Hindlimb muscle (tissue), 1 donor: ENCODE measurements at places on chromosomes 3 and 15. TPM values are rescaled to one million over a fixed set of nuclear protein-coding genes. Genes with fewer than 3 reads are reported as not detected.

Gene TLR9
- polyA plus RNA-seq: 0.28 TPM

GRCh38 chr3:171356251-171356650, 104.0 kb downstream of the TNIK start:
- no peak for DNase-seq

- DNase-seq: no peak
Measured at GRCh38 chr15:45093013-45093412, 21.0 kb downstream of the DUOX2 start.

Gene ARPP19
- 61.9 TPM for polyA plus RNA-seq

DNA sequence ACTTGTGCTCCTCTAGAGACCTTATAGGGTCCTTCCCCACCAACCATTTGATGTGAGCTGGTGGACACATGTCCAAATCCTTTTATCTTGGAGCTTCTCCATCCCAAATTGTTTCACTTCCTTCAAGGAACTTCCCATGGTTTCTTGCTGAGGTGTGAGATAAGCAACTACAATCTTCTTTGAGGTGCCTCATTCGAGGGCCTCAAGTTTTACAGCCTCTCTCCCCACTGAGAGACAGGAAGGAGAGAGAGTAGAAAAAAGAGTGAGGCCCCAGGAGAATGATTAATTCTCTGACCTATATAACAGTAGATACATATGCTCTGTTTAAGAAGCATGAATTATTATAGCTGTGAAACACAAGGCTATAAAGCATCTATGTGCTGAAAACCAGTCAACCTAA, 70.5 kb downstream of the SUMF1 start:
- no peak for DNase-seq

Gene DPPA4
- polyA plus RNA-seq: 0.94 TPM

DNA sequence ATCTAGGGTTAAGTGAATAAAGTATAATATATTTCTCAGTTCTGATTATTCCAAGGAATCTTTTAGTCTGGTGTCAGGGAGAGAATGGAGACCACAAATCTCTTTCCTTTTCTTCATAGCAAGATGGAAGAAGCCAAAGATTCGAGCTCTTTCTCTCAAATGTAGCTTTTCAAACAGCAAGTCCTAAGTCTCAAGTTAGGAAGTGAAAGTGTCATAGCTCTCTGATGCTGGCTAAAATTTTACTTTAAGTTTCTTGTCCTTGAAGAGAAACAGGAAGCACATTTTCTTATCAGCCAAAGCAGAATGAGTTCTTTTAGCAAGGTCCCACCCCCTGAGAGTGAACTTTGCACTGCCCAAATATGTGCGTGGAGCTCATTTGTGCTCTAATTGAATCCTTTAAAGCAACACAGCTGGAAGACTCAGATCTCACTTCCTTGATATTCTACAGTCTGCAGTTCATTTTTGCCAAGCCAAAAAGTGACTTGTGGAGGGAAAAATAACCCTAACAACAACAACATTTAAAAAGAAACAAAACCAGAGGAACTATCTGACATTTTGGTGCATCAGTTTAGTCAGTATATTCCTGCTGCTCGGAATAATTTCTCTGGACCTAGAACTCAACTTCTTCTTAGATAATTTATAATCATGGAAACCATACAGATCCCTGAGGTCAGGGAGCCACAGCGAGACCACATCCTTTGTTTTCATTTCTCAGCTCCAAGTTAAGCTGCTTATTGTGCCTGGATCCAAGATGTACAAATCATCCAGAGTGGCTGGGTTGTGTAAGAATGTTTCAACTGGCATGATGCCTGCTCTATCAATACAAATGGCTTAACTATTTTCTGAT, 238.7 kb upstream of the P2RY1 start:
- DNase-seq: peak; percentile 32

- DNase-seq: no peak
Measured at GRCh38 chr15:90037961-90038631, 37.0 kb downstream of the ZNF710 start.

GRCh38 chr3:188037195-188037718, 116.7 kb upstream of the LPP start:
- DNase-seq: no peak

- no peak for DNase-seq
Measured at GRCh38 chr15:95499397-95499796, 831.1 kb upstream of the NR2F2 start.

DNA sequence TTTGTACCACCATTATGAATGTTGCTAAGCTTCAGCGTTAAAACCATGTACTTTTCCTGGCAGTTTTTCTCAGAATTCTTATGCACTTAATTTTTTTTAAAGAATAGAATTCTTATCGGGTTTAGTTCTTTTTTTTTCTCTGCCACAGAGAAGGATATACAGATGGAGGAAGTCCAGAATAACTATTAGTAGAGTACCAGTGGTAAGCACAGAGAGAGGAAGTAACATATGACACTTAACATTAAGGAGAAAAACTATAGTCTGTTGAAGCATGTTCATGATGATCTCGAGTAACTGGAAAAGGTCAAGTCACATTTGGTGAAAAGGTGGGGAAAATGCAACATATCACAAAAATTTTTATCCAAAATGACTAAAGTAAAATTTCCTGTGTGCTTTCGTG, 68.9 kb downstream of the RNF13 start:
- no peak for DNase-seq

Gene NCEH1
- polyA plus RNA-seq: 2.1 TPM

GRCh38 chr3:41224120-41224806, 25.0 kb downstream of the CTNNB1 start:
- DNase-seq: no peak

GRCh38 chr15:38147246-38147645, 105.4 kb upstream of the SPRED1 start:
- DNase-seq: no peak

DNA sequence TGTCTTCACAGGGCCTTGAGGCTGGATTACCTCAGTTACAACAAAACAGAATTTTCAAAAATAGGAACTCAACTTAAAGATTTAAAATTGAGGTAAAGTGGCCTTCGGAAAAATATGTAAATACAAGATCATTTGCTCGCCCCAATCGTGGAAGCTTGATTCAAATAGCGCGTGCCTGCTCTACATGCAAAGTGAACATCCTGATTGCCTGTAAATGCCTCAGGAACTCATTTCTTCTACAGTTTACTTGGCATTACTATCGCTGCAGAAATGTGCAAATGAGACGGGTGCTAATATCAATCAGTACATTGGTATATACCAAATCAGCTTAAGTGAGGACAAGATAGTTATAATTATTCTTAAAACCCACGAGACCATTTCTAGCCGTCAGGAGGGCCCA, 159.2 kb downstream of the XXYLT1 start:
- no peak for DNase-seq

- peak; percentile 46 for DNase-seq
Measured at GRCh38 chr3:39809181-39809994, at the start of gene MYRIP. MYRIP (plus strand) TSS chr3:39809609; CDS start chr3:39900817, 91,208 bp downstream.

Gene ACKR4
- 0.76 TPM for polyA plus RNA-seq

DNA sequence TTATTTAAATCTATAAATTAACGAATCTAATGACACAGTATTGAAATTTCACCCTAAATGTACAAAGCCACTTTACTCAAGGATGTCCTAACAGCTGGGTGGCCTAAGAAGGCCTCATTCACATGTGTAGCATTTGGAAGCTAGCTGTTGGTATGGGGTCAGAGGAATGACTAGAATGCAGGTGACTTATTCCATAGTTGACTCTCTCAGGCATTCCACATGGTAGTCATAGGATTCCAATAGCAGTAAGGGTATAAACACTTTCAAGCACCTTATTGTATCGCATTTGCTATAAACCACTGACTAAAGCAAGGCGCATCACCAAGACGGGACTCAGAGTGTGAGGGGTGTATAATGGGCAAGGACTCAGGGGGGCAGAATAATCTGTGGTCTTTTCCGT, 294.8 kb upstream of the EPHA3 start:
- no peak for DNase-seq

Gene DISP2
- polyA plus RNA-seq: 1.4 TPM

DNA sequence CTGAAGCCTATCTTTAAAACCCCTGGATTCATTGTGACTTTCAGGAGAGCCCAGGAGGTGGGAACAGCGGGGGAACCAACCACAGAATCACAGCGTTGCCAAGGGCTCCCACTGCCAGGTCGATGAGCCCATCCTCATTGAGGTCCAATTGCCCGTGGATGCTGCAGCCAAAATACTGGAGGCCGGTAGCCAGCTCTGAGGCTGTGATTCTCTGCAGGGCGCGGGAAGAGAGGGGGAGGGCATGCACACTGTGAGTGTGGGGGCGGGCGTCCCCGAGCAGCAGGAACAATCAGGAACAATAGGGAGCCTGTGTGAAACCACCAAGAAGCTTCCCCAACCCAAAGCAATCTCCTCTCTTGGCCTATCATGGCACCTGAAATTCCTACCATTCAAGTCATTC, 53.4 kb downstream of the FEM1B start:
- DNase-seq: no peak

- no peak for DNase-seq
Measured at GRCh38 chr3:15439476-15439875, 12.1 kb downstream of the EAF1 start.

- DNase-seq: no peak
Measured at GRCh38 chr3:24401090-24401810, 93.4 kb downstream of the THRB start.

DNA sequence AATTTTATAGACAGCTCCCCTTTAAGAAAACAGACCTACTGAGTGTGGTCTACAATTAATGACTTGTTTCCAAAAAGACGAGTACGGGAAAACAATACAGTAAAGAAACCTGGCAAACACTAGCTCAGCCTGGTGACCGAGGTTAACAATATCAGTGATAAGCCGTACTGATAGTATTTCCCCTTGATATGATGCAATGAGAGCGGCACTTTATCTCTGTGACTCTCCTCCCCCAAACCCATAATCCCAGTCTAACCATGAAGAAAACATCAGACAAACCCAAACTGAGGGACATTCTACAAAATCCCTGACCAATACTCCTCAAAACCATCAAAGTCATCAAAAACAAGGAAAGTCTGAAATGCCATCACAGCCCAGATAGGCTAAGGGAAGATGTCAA, 8.2 kb downstream of the DENND4A start:
- DNase-seq: no peak

DNA sequence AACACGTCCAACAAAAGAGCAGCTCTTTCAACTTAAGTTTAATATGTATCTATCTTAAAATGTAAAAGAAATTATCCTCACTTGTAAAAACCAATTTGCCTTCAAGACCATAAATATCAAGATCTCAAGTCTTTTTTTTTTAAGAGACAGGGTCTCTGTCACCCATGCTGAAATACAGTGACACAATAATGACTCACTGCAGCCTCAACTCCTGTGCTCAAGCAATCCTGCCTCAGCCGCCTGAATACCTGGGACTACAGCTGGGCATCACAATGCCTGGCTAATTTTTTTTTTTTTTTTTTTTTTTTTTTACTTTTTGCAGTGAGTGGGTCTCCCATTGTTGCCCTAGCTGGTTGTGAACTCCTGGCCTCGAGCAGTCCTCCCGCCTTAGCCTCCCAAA, 26.0 kb downstream of the ACAP2 start:
- DNase-seq: no peak
